ENCODE measurements at places on chromosomes 3 and 15.

DNA sequence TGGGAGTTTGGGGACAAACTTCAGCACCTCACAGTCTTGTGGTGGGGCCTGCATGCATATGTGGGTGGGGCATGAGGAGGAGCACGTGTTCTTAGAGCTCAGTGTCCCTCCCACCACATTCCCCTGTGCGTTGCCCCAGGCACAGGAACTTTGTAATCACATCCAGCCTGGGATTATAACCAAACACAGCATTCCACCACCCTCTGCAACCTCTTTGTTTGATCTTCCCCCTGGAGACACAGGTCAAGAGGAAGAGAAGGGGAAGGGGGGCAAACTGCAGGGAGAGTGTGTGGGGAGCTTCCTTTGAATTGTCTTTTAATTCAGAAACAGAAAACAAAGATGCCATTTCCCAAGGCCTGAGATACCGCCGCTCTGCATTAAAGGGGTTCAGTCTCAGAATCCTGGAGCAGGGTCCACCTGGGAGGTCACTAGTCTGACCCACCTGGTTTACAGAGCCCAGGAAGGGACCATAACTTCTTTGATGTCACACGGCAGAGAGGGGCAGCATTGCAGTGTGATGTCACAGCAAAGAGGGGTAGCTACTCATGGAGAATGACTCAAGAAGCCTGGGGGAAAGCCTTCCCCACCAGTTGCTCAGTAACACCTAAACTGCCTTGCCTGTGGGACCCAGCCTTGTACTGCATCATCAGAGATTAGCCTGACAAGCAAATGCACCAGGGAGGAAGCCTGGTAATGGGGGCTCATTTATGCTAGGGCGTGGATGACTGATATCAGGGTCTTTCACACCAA, 106.3 kb upstream of the RNU6-1 start:
- DNase-seq: no peak

DNA sequence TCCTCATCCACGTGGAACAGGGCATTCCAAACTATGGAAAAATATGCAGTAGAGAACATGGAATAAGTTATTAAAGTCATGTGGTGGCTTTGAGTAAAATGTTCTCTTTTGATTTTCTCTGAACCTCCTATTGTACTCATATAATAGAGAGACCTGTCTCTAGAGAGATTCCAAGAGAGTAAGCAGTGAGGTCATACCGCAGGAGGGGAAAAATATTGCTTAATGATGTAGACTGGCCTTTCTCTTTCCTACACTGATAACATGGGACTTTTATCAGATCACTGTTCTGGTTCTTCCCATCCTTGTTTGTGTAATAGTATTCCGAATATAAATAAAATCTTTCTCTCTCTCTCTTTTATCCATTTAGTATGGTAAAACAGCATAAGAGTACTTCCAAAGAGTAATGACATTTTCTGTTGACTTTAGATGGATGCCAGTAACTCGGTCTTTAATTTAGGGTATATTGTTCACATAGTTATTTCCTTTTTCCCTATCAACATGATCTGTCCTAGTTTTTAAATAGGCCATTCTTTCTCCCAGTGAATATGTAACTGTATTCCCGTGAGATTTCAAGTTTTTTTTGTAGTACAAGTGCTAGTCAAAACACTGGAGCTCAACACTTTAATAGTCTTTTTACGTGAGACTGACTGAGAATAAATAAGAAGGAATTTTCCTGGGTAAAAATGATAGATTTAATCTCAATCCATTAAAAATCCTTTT, 814.0 kb upstream of the LMCD1 start:
- no peak for DNase-seq

GRCh38 chr15:91200101-91200754, 100.2 kb downstream of the SV2B start:
- DNase-seq: no peak

DNA sequence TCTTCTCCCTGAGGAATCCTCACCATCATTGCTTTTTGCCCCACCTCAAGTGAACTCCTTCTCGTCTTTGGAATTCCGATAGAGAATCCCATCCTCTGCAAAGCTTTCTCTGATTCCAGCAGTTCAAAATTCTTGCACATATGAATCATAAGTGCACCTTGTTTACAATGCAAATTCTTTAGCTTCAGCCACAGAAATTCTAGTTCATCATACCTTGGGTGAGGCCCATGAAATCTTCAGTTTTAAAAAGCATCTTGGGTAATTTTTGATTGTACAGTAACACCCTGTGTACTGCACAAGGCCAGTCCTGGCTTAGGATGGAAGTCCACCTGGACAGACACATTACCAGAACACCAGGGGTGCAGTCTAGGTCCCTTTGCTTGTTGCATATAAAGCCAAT, 30.8 kb downstream of the MDFIC2 start:
- no peak for DNase-seq

DNA sequence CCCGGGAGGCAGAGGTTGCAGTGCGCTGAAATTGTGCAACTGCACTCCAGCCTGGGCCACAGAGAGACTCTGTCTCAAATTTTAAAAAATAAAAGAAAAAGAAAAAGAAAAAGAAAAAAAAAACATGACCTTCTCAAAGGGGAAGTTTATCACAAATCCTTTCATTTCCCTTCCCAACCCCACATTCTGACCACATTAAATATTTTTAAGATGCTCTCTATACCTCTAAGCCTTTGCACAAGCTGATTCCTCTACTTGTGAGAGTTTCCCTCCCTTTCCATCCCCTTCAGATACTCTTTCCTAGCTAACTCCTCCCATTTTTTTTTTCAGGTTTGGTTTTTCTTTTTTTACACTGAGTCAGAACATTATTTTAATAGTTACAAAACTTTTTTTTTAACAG, 4.0 kb downstream of the HIGD1A start:
- no peak for DNase-seq

GRCh38 chr3:32865383-32865782, 47.6 kb downstream of the TRIM71 start:
- DNase-seq: no peak

DNA sequence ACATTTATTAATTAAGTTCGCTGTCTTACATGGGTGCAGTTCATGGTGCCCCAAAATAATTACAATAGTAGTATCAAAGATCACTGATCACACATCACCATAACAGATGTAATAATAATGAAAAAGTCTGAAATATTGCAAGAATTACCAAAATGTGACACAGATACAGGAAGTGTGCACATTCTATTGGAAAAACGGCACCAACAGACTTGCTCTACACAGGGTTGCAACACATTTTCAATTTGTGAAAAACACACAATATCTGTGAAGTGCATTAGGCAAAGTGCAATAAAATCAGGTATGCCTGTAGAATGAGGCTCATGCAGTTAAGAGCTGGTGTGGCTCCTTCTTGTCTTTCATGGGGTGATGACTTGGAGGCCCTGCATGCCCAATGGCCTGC, 265.8 kb downstream of the RPLP1 start:
- DNase-seq: no peak

Measured in activated T-helper 1 cell treated with anti-CD3 and anti-CD28 coated beads, Interleukin-2, amount 50 U/mL, for 16 hours (primary cell).